Gastroesophageal sphincter (tissue), 4 donors: ENCODE measurements at places on chromosomes 16 and 17. TPM values are rescaled to one million over a fixed set of nuclear protein-coding genes. Genes with fewer than 3 reads are reported as not detected.

Gene ITGAL
- total RNA-seq: 1.0 TPM

Gene FAM171A2
- total RNA-seq: 3.0 TPM

Gene GAS7
- total RNA-seq: 90.4 TPM

DNA sequence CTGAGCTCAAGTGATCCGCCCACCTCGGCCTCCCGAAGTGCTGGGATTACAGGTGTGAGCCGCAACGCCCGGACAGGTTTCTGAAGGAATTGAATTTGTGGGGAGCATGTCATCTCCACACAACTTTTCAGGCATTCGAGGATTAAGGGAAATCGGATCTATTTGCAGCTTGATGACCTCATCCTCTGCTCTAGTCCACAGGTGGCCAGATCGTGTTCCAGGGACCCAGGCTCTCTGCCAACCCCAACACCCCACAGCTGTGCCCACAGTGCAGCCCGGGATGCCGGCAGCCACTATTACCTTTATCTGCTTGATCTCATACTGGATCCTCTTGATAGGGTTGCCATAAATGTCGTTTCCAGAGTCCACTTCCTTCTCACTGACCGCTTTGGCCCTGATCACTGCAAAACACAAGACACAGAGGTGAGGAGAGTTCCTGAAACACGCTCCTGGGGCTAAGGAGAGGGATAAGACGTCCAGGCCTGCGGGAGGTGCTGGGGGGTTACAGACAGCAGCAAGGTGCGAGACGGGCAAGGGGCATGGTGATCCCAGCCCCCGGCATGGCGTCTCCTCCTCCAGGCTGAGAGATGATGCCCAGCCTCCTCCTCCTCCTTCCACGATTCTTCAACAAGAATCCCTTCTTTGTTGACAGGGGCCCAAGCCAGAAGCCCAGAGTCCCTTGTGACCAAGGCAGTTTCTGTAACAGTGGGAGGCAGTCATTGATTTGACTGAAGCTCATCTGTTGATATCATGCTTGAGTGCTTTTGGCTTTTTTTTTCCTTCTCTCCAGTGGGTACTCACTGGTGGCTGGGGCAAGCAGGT, 29.3 kb downstream of the CEP295NL start:
- ATAC-seq: peak; percentile 30

DNA sequence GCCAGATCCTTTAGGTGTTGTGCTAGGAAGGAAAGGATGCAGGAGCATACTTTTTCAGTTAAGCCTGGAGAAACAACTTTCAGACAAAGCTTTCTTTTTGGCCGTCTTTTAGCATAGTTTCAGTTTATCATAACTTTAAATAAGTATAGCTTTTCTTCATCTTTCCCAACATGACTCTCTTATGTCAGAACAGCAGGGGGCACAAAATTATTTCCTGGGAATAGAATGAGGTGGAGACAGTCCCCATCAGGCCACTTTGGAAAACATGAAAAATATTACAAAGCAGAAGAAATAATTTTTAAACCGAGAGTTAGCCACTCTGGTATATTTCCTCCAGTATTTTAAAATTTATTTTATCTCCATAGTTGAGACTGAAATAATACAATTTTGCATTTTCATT, 387.6 kb downstream of the HAPSTR1 start:
- ATAC-seq: no peak

- ATAC-seq: no peak
These were observed 3.2 kb downstream of the PITPNA start for GRCh38 chr17:1559047-1560043.

- ATAC-seq: no peak
These were observed 103.8 kb downstream of the CLEC16A start for GRCh38 chr16:11047939-11048800.

- no peak for ATAC-seq
These were observed 175.8 kb downstream of the C16orf95 start for GRCh38 chr16:87141402-87141801.

DNA sequence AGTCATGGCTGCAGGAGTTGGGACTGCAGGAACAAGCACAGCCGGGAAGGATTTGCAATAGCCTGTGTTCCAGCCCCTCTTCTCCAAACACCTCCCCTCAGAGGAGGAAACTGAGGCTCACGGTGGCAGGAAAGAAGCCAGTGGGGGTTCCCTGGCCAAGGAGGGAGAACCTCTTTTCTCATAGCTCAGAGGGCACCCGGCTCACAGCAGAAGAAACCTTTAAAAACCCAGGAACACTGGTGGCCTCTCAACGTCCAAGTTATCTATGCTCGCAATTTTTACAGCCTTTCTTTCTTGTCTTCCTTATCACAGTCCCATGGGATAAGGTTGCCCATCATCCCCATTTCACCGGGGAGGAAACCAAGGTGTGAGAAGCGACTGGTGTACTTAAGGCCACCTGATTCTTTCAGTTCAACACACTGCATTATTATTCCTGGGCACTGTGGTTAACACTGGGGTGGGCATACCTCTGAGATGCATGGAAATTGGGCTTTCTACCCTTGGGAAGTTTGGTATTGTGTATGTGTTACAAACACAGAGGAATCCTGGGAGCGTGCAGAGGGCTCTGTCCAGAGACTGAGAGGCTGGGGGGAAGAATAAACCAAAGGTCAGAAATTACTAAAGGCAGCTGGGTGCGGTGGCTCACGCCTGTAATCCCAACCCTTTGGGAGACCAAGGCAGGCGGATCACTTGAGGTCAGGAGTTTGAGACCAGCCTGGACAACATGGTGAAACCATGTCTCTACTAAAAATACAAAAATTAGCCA, 791 bp upstream of the ZNF629 start:
- ATAC-seq: no peak

DNA sequence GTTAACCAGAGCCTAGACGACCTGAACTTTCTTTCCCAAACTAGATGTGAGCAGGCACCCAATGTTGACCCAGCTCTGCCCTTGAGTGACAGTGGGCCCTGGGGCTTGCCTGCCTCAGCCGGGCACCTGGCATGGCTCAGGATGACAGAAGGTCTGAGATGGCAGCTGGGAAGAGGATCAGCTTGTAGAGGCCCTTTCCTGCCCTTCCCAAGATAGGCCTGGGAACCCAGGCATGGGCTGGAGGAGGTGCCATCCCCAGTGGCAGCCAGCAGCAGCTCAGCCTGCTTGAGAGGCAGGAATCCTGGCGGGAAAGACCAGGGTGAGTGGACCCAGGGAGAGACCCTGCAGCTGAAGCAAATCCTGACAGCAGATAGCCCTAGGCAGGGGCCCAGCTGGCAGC, 59.1 kb downstream of the PIPOX start:
- ATAC-seq: no peak

- no peak for ATAC-seq
These were observed 26.0 kb downstream of the SGSM2 start for GRCh38 chr17:2363318-2363717.

- no peak for ATAC-seq
These were observed 78.5 kb downstream of the KLHDC4 start for GRCh38 chr16:87687126-87687910.

DNA sequence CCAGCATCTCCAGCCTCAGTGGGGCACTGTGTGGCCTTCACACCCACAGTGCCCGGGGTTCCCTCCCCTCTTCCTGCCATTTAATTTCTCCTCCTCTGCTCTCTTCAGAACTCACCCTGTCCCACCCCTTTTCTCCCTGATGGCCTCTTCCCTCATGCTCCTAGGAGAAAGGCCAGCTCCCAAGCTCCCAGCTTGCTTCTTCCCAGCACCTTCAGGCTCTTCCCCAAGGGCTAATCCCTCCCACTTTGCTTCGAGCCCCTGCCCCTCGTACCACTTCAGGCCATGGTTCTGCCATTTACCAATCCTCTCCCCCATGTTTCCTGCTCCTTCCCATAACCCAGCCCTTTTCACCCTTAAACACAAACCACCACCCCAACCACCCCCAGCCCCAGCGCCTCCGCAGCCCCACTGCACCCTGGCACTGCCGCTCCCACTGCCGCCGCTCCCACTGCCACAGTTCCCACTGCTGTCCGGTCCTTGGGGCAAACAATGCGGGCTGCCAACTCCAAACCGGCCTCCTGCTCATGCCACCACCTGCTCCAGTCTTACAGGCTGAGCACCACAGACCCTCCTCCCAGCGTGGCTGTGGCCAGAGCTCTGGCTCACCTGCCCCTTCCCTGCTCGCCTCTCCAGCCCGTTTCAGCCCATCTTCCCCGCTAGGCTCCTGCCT, 28.6 kb downstream of the ADAM11 start:
- no peak for ATAC-seq
